ENCODE measurements at places on chromosomes 13 and 19. TPM values are rescaled to one million over a fixed set of nuclear protein-coding genes. Genes with fewer than 3 reads are reported as not detected.

The RASGRP4 gene
- total RNA-seq = not detected

The SIGLEC10 gene
- total RNA-seq = not detected

The WTIP gene
- 41.5 TPM for total RNA-seq

The IGFL2 gene
- total RNA-seq = not detected

The CYP2A7 gene
- total RNA-seq = not detected
